ENCODE measurements at places on chromosomes 13 and 19. TPM values are rescaled to one million over a fixed set of nuclear protein-coding genes. Genes with fewer than 3 reads are reported as not detected.

DNA sequence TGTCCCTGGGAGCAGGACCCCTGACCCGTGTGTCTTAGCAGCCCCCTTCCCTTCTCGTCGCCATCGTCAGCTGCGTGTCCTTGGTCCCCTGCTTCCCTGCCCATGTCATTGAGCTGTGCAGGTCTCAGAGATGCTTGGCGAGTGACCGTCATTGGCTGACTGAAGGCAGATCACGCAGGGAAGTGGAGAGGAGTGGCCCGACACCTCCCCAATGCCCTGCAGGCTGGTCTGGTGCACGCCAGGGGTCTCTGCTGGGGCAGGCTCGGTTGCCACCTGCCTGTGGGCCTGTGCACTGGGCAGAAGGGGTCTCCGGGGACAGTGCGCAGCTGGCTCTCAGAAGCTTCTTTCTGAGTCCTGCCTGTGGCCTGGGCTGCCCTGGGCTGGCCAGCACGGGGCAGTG lies 6.2 kb downstream of the GNA11 start:
- no peaks in the 10 kb centered on the region for H3K27me3 ChIP-seq
- H3K36me3 ChIP-seq, result no peaks in the 10 kb centered on the region
- peaks cover 48% of the 10 kb centered on the region for H3K4me1 ChIP-seq
- peak; percentile 89 for DNase-seq
- no peak overlapping the region for H3K27ac ChIP-seq
- no peak overlapping the region for H3K4me3 ChIP-seq

- H3K27ac ChIP-seq, result no peak overlapping the region
- no peak for DNase-seq
- no peaks in the 10 kb centered on the region for H3K36me3 ChIP-seq
Measured at GRCh38 chr19:17468302-17469091, 1.8 kb upstream of the SLC27A1 start.

GRCh38 chr19:58406818-58407657 lies 1.4 kb upstream of the ZNF584 start:
- no peak for DNase-seq

DNA sequence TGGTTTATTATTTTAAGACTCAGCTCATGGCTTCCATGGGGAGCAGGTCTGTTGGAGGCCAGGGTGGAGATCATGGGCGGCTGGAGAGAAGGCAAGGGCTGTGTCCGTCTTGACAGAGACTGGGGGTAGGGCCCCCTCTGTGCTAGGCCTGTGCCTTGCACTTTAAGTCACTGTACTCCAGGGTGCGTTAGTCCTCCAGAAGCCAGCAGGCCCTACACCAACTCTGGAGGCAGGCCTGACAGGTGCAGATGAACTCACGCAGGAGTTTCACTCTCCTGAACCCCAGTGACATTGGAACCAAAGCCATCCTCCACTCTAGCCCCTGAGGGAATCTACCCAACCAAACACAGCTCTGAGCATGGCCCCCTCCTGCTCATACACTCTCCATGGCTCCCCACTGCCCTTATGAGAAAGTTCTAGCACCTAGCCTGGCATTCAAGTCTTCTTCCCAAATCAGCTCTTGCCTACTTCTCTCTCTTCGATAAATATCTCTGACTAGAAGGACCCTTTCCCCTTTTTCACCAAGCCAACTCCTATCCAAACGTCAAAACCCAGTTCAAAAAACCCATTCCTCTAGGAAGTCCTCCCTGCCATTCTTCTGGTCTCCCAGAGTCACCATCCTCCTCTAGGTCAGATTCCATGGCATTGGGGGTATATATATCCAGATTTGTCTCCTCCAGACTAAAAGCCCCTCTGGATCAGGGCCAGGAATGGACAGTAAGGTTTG lies 15.1 kb downstream of the MEF2B start:
- H3K27me3 ChIP-seq, result no peaks in the 10 kb centered on the region
- peaks cover 10% of the 10 kb centered on the region for H3K36me3 ChIP-seq
- no peak overlapping the region for H3K27ac ChIP-seq
- no peak for DNase-seq
- H3K4me1 ChIP-seq, result no peaks in the 10 kb centered on the region

- no peak overlapping the region for H3K4me3 ChIP-seq
- peaks cover 71% of the 10 kb centered on the region for H3K4me1 ChIP-seq
- no peaks in the 10 kb centered on the region for H3K27me3 ChIP-seq
- peak overlapping the region; percentile 2 for H3K27ac ChIP-seq
Measured at GRCh38 chr13:30807392-30807791, 72.0 kb downstream of the ALOX5AP start.

CEACAM3 gene
- total RNA-seq, result not detected

SULT2A1 gene
- total RNA-seq, result not detected
